ENCODE measurements at places on chromosomes 3 and 15. TPM values are rescaled to one million over a fixed set of nuclear protein-coding genes. Genes with fewer than 3 reads are reported as not detected.

The GADL1 gene
- total RNA-seq: 0.94 TPM

The HYKK gene
- 0.94 TPM for total RNA-seq

The PLSCR5 gene
- total RNA-seq: not detected

The MYRIP gene
- not detected for total RNA-seq

The SATB1 gene
- total RNA-seq: 406 TPM

The CCR2 gene
- 6.9 TPM for total RNA-seq

The BAHD1 gene
- total RNA-seq: 13.9 TPM

The GCNT3 gene
- not detected for total RNA-seq

The GOLGA8S gene
- 0.10 TPM for total RNA-seq

The FAM3D gene
- not detected for total RNA-seq

The CCRL2 gene
- total RNA-seq: 91.9 TPM

The UPK1B gene
- total RNA-seq: 0.10 TPM

The RTP1 gene
- not detected for total RNA-seq

The KLHL40 gene
- total RNA-seq: not detected

The CLCN2 gene
- total RNA-seq: 0.63 TPM

The LDHAL6B gene
- total RNA-seq: not detected

The STX19 gene
- total RNA-seq: not detected

The ISLR gene
- not detected for total RNA-seq

The CCDC39 gene
- not detected for total RNA-seq

The MYH15 gene
- total RNA-seq: 0.84 TPM

The SLC25A20 gene
- 2.2 TPM for total RNA-seq

The DOCK3 gene
- 1.0 TPM for total RNA-seq

The ZNF385D gene
- total RNA-seq: 0.21 TPM

The SLC51A gene
- 0.31 TPM for total RNA-seq

The CNTN4 gene
- total RNA-seq: not detected

The CAPN3 gene
- 4.1 TPM for total RNA-seq

The GOLGA8J gene
- total RNA-seq: not detected

The IFT122 gene
- total RNA-seq: 8.3 TPM

The UACA gene
- 2.5 TPM for total RNA-seq

The HCLS1 gene
- 113 TPM for total RNA-seq

The EOGT gene
- 13.7 TPM for total RNA-seq

The LINS1 gene
- 116 TPM for total RNA-seq

The MKRN3 gene
- 1.6 TPM for total RNA-seq

The WDR72 gene
- under 0.01 TPM for total RNA-seq

All from mononuclear cell (primary cell).